ENCODE measurements at places on chromosomes 1 and 21. TPM values are rescaled to one million over a fixed set of nuclear protein-coding genes. Genes with fewer than 3 reads are reported as not detected.

PLPP3 gene
- total RNA-seq: 102 TPM

DNA sequence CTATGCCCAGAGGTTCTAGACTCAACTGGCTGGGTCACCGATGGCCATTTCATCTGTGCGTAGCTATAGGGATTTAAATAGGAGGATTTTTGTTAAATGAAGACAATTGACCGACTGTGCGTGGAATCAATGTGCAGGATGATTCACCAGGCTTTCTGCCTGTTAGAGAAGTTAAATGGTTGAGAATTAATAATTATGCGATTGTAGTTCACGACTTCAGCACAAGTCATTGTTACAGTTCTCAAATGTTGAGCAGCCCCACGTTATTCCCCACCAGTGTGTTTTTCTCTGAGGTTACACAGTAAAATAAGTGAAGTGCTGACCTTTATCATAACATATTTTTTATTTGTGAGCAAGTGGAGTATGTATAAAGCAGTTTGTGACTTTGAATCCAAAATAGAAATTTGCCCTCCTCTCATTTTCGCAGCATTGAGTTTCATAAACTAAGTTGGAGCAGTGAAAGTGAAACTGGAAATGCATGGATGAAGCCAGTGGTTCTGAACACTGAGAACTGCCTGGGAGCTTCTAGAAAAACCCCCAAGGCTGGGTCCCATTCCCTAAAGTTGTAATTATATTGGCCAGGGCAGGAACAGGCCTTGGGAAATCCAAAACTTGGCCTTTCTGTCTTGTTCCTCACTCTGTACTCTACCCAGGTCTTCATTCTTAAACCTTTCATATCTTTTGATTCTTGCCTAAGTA, 102.6 kb downstream of the GALNT2 start:
- no peak overlapping the region for H3K4me3 ChIP-seq
- no peaks in the 10 kb centered on the region for H3K27me3 ChIP-seq
- no peaks in the 10 kb centered on the region for H3K36me3 ChIP-seq
- H3K4me1 ChIP-seq: peaks cover 4% of the 10 kb centered on the region

GRCh38 chr1:207762622-207763021, 10.8 kb downstream of the CD46 start:
- H3K4me1 ChIP-seq: no peaks in the 10 kb centered on the region
- DNase-seq: no peak
- peaks cover 6% of the 10 kb centered on the region for H3K36me3 ChIP-seq
- H3K27ac ChIP-seq: no peak overlapping the region

GRCh38 chr1:163084330-163084729, 15.2 kb downstream of the RGS4 start:
- no peaks in the 10 kb centered on the region for H3K36me3 ChIP-seq
- no peaks in the 10 kb centered on the region for H3K27me3 ChIP-seq
- no peaks in the 10 kb centered on the region for H3K4me1 ChIP-seq
- H3K27ac ChIP-seq: no peak overlapping the region
- no peak for DNase-seq

GRCh38 chr1:30452925-30453324, 270.5 kb downstream of the MATN1 start:
- H3K27me3 ChIP-seq: no peaks in the 10 kb centered on the region
- H3K4me1 ChIP-seq: no peaks in the 10 kb centered on the region
- H3K4me3 ChIP-seq: no peak overlapping the region
